ENCODE measurements at places on chromosomes 13 and 19.
A peak's percentile ranks its signal among the peaks of the same experiment; 100 is the strongest.

DNA sequence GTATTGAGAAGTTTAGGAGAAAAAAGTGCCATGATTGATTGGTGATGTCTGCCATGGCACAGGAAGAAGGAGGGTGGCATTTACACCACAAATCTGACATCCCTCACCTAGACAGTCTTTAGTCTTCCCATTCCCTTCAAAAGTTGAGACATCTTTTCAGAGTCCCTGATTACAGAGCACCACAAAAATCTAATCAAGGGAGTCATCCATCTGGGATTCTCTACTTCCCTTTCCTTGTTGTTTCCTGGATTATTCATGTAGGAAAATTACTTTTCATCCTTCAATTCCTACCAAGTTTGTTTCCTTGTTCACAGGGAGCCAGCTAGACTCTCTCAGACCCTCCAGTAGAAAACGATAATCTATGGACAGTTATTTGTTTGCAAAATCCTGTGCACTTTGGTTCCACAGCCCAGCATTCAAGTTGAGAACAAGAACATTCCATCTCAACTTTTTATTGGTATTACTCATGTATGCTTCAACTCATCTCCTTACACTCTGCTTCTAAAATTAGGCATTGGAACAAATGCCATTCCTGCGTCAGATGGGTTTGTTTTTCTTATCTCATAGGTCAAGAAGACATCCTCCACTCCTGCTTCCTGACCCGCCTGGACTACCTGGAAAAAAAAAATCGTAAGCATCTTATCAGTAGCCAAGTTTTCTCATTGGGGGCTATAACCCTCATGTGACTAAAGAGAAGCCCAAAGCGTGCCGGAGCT is 259.9 kb downstream of the FOXO1 start:
- no peak for DNase-seq

DNA sequence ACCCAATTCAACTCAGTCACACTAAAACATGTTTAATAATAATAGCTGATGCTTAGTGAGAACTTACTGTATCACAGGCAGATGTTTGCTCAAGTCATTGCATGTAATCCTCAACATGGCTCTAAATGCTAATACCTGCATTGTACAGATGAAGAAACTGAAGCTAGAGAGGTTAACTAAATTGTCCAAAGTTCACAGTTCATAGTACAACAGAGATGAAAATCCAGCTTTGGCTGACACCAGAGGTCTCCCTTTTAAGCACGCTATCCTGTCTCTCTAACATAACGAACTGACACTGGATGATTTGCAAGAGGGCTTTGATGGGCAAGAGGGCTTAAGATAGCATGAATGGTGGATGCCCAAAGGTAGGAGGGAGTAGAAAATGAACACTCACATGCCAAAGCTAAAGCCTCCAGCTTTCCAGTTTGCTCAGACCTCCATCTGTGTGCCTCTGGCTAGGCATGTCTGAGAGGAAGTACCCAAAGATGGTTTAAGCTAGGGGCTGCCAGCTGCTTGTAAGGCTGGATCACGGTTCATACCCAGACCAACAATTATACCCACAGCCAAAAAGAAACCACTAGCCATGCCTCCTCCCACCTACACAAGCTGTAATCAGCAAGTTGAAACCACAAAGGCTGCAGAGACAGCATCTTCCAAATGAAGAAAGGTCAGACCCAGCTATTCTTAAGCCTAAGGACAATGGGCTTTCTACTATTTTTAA is 196.9 kb upstream of the UBL3 start:
- DNase-seq: no peak

DNA sequence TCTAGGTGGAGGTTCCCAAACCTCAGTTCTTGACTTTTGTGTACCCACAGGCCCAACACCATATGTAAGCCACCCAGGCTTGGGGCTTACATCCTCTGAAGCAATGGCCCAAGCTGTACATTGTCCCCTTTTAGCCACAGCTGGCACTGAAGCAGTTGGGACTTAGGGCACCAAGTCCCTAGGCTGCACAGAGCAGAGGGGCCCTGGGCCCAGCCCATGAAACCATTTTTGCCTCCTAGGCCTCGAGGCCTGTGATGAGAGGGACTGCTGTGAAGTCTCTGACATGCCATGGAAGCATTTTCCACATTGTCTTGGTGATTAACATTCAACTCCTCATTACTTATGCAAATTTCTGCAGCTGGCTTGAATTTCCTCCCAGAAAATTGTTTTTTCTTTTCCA is 30.2 kb downstream of the ING1 start:
- DNase-seq: no peak

GRCh38 chr19:49808711-49809159 is 4.4 kb downstream of the FUZ start:
- DNase-seq: peak; percentile 89

DNA sequence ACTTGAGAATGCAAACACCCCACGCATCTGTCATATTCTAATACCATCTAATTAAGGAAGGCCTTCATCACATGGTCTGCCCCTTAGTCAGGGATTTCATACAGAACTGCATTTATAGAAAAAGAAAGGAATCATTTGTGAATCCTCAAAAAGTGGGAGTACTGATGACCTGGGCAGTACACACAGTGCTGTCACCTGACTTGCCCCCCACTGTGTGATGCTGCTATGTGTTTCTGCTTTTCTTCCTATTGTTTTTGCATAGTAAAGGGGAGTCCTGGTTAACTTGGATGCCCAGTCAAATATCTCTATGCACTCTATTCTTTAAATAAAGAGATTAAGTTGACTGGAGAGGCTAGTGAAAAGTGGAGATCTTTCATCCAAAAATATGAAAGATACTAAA is 1921.2 kb upstream of the PRR20A start:
- DNase-seq: no peak

GRCh38 chr19:35347171-35347929 is at the start of gene FFAR1:
FFAR1 (plus strand) TSS chr19:35347902; CDS start chr19:35351552, 3,650 bp downstream.
- DNase-seq: no peak

GRCh38 chr19:6886277-6886897 is 992 bp upstream of the ADGRE1 start:
- DNase-seq: no peak

GRCh38 chr19:5011476-5012238 is 42.7 kb downstream of the KDM4B start:
- no peak for DNase-seq

- no peak for DNase-seq
Measured at GRCh38 chr19:42086188-42086736, 10.3 kb downstream of the ZNF574 start.

DNA sequence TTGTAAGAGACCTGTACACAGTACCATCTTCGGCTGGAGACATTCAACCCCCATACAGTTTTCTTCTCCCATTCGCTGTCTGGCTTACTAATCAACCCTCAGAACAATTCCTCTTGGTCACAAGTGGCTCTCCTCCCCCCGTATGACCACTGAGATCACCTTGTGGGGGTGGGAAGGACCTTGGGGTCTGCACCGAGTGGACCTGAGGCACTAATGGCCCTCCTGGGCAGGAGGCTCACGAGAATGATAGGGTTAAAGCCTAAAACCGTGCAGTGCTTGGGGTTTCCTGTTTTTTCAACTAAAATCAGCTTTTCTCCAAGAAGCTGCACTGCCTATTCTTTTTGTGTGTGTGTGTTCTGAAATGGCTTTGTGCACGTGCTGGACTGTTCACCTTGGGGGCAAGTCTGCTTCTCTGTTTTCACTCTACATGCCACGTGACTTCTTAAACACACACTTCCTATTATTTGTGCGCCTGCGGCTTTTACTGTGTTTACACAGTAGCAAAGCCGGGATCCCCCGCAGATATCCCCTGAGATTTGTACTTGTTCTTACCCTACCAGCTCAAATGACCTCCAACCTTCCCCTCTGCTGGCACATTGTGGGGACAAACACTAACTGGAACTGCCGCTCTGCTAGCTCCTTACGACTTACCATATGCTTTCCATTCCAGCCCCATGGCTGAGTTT is 12.3 kb downstream of the RBM26 start:
- DNase-seq: peak; percentile 89

DNA sequence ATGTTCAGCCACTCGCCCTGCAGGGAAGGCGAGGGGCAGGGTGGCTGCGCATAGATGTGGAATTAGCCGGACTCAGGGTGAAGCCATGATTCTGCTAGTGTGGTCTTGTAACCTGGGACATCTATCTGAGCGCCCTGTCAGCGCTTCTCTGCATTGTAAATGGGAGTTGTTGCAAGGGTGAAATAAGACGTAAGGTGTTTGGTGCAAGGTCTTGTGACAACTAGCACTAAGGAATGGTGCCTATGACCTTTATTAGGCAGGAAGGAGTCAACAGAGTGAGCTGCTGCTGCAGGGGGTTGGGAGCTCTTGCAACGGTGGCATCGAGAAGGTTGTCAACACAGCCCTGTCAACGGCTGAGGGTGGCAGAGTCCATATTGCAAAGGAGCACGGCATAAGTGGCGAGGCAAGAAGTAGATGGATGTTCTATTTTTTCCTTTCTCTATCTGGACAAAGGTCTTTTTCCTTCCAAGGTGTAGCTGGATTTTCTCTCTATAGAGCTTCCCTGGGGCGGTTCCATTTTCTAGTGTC is 49.3 kb downstream of the IRS2 start:
- DNase-seq: no peak

DNA sequence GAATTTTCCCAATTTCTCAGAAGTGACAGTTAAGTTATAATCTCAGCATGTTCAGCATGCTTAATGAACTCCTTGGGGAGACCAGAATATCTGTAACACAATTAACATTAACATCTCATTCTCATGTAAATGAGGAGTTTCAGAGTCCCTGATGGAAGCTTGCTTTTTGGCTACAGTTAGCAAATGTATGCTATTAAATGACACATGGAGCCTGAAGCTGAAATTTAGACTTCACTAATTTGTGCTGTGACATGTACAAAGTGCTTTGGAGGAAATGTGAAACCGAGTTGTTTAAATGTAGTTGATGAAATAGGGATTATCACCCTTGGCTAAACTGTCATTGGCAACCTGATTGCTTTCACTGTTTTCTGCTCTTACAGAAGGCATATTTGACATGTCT is 2265.1 kb upstream of the PCDH20 start:
- peak; percentile 42 for DNase-seq

DNA sequence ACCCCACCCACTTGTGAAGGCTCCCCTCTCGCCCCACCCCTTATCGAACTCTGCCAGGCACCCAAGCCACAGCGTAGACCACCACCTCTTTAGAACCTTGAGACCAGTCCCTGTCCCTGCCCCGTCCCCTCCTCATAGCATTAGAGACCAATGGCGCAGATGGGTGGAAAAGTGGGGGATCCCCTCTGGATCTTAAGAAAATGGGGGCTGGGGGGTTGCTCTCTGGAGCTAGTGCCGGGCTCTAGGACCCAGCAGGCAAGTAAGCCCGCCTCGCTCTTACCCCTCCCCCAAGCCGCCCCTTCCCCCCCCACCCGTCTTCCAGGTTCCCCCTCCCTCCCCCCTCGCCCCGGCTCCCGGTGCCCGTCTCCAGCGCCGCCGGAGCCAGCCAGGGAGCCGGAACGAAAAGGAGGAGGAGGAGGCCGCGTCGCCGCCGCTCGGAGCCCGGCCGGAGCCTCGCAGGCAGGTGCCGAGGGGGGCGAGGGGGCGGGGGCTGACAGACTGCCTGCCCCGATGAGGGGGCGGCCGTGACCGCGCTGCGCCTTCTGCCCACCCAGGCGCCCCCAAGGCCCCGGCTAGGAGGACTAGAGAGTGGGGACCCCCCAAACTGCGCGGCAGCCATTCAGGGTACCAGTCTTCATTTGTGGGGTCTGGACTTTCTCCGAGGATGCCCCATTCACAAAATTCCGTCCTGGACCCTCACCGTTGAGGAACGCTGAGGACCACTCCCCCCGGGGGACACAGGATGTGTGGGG is at the start of gene SPRED3:
TSS of gene SPRED3 (plus strand) at position 349 of the 752 bp plus-strand sequence. CDS start 1,606 bp downstream, outside the sequence.
- DNase-seq: no peak

- DNase-seq: no peak
Measured at GRCh38 chr19:2391118-2391725, 31.2 kb downstream of the TMPRSS9 start.

DNA sequence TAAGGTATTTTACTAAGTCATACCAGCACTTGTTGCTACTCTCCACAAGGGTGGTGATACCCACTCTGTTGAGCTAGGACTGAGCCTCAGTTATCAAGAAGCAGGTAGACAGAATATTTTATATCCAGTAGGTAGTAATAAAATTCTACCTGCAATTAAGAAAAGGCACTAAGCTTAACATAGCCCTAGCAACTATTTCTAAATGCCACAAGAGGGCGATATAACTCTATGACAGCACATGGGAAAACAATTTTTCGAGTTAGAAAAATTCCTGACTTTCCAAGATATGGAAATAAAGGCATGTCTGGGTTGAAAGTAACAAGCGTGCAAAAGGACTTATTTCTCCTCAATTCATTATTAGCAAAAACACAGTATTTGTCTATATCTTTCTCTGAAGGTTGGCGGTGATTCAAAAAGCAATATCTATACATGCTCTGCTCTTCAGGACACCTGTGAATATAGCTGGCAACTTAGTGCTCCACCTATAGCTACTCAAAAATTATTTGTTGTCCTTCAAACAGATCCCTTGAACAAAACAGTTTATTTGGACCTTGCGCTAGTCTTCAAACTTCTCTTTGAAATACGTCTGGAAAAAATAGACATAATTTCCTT is 14.7 kb downstream of the CCDC169 start:
- DNase-seq: no peak

GRCh38 chr19:54364775-54365257 is at the start of gene LAIR1:
LAIR1 (minus strand) TSS chr19:54364931; CDS start chr19:54364804, 127 bp downstream.
- DNase-seq: no peak

- DNase-seq: peak; percentile 94
Measured at GRCh38 chr13:76799696-76800095, 86.5 kb downstream of the KCTD12 start.

Data from NCI-H1436 treated with DMSO at 0.1 percent for 48 hours (cell line).